ENCODE measurements at places on chromosomes 3 and 15.

DNA sequence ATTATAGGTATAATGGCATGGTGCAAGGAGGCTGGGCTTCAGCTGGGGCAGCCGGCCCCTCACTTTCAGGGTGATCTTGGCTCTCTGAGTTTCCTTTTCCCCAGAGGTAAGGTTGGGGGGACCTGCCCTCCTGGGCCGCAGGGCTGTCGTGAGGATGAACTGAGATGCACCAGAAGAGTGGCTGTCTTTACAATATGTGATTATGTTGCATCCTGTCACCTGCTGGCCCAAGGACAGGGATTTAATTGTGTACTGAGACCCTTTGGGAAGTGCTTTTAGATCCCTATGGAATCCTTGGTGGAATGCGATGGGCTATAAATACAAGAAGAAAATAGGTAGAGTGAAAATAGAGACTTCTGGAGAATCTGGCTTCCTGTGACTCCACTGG, 22.1 kb downstream of the ANAPC13 start:
- DNase-seq, result no peak

- DNase-seq, result no peak
Observed at GRCh38 chr15:100348578-100348977, 6.8 kb upstream of the ADAMTS17 start.

DNA sequence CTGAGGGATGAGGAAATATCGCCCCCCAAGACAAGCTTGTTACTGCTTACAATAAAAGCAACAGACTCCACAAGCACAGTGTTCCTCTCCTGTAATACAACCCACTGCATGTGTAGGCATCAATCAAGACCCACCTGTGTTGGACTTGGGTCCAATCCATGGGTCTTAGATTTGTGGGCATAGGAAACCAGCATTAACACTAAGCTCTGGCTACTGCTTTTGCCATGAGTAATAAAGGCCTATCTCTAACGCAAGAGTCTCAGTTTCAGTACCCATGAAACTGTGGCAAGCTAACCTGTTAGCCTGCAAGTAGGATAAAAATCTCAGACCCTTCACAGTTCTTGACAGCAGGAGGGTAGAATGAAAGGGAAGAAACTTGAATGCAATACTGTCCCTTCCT, 5.2 kb upstream of the EIF1B start:
- no peak for DNase-seq

GRCh38 chr15:70712271-70712670, 51.1 kb downstream of the UACA start:
- DNase-seq, result no peak

GRCh38 chr15:61517776-61518175, 288.7 kb upstream of the RORA start:
- peak; percentile 54 for DNase-seq

DNA sequence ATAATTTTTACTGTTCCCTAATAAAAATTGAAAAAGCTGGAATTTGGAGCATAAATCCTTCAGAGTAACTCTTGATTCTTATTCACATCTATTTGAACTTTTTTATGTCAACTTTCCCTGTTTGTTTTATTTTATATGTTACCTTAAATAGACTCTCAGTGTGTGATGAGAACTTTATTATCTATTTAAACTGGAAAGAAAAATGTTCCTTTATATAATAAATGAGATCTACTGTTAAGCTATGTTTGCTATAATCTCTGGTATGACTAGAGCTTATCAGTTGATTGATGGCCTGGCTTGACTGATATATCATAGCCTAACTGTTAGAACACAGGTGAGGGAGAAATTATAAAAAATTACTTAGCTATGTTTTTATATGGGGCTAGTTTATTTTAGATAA, 330.6 kb upstream of the EPHA6 start:
- no peak for DNase-seq

DNA sequence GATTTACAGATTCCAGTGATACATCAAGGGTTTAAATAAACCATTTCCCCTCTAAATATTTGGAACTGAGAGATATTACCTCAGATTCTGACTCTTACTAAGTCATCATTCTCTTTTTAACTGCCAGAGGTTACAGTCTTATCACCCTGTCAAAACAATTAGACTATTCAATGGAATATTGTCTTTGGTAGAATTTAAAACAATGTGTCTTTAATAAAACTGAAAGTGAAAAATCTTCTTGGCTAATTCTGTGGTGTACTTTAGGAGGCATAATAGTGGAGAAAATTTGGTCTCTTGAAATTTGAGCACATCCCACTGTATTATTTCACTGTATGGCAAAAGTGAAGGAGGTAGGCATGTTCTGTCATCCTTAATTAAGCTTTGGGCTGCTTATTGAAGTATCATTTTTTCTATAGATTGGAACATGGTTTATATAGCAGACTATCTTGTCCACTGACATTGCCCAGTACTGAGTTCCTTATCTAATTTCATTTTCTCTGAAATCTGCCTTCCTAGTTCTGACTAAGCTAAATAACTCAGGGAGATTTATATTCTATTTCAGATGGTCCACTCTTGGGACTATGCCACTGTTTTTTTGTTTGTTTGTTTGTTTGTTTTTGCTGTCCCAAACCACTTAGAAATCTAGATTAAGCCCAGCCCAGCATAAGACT, 48.0 kb upstream of the UTS2B start:
- no peak for DNase-seq

- DNase-seq, result no peak
Observed at GRCh38 chr3:158093526-158093925, 12.7 kb downstream of the SHOX2 start.

GRCh38 chr3:194817936-194818335, 132.3 kb downstream of the FAM43A start:
- DNase-seq, result no peak

- DNase-seq, result no peak
Observed at GRCh38 chr3:52118156-52118875, 35.9 kb downstream of the POC1A start.

GRCh38 chr15:59268852-59269407, 62.3 kb downstream of the LDHAL6B start:
- DNase-seq, result no peak

- DNase-seq, result peak; percentile 84
Observed at GRCh38 chr3:72044231-72044855, 259.4 kb upstream of the PROK2 start.

DNA sequence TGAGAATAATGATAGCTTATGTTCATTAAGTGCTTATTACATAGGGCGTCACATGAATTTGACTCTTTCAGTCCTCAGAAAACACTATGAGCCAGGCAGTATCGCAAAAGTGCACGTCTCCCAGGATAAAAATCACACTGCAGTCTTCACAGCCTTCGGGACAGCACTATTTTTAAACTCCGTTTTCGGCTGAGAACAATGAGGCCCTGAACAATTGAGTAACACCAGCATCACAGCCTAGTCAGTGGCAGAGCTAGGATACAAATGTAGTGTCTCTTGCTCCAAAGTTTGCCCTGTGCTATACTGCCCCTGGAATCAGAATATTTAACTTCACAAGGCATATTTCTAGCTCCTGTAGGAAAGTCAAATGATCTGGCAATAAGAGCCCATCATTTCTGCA, 852.1 kb upstream of the SEMA6D start:
- no peak for DNase-seq

DNA sequence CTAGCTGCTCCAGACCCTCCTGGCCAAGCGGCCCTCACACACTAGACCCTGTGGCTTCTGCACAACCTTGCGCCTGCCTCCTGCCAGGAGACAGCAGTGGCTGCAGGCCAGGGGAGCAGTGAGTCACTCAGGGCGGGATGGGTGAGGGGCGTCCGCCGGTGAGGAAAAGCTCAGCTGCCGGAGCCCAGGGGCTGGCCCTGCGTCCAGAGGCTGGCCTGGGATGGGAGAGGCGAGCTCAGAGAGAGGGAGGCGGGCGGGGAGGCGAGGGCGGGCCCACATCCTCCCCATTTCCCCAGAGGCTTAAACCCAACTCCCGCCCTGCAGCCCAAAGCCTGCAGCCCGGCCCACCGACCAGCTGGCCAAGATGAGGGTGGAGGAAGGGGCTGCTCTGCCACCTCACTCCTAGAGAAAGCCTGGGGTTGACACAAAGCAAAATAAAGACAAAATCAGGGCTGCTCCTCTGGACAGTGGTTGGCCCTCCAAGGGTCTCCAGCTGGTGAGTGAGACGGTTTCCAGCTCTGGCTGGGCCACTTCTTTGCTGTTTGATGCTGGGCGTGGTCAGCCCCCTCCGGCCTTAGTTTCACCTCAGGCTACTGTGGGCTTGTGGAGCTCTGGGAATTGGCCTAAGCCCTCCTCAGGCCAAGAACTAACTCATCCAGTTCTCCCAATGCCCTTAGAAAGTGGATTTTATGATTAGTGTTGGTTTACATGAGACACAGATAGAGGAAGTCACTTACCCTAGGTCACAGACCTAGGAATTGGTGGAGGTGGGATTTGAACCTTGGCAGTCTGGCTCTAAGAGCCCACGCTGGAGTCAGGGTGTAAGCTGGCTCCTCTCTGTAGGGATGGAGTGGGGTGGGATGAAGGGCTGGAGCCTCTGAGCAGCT, 50.6 kb downstream of the IQSEC1 start:
- peak; percentile 88 for DNase-seq

GRCh38 chr3:75396316-75396802, 267.8 kb upstream of the FRG2C start:
- DNase-seq, result no peak

- DNase-seq, result no peak
Observed at GRCh38 chr3:196082619-196082971, 705 bp upstream of the TFRC start.

GRCh38 chr3:127691489-127691888, 18.7 kb downstream of the ABTB1 start:
- no peak for DNase-seq

DNA sequence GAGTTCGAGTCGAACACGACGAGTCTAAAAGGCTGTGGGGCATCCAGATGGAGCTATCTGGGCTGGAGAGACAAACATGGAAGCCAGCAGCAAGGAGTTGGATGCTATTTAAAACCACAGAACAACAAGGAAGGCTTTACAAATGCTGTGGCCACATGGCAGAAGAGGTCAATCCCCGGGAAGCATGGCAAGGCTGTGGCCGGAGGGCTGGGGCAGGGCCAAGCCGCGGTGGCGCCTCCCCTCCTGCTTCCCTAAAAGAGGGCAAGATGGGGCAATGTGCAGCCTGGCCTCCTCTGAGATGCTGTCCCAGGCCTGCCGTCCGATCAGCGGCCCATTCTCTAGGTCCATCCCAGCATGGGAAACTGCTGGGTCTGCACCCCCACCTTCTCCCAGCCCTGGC, 139.1 kb downstream of the SRGAP3 start:
- DNase-seq, result no peak

- DNase-seq, result no peak
Observed at GRCh38 chr3:47581835-47582234, 3.2 kb upstream of the CSPG5 start.

GRCh38 chr3:37521429-37521828, 340.3 kb upstream of the CTDSPL start:
- no peak for DNase-seq

DNA sequence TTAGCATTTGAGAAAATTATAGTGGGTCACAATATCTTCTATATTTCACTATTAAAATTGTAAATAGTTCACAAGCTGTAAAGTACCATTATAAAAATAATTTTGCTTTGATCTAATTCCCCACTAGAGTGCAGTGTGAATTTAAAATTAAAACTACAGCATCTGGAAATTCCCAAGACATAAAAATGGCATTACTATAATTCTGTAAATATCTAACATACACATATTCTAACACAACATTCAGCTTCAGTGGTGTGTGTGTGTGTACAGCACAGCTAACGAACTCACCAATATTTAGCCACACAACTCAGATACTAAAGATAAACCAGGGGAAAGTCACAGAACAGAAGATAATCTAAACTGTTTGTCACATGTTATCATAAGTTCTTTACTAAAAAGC, 424.9 kb upstream of the ZNF385D start:
- no peak for DNase-seq

- no peak for DNase-seq
Observed at GRCh38 chr3:162077108-162077507, 580.5 kb downstream of the OTOL1 start.

DNA sequence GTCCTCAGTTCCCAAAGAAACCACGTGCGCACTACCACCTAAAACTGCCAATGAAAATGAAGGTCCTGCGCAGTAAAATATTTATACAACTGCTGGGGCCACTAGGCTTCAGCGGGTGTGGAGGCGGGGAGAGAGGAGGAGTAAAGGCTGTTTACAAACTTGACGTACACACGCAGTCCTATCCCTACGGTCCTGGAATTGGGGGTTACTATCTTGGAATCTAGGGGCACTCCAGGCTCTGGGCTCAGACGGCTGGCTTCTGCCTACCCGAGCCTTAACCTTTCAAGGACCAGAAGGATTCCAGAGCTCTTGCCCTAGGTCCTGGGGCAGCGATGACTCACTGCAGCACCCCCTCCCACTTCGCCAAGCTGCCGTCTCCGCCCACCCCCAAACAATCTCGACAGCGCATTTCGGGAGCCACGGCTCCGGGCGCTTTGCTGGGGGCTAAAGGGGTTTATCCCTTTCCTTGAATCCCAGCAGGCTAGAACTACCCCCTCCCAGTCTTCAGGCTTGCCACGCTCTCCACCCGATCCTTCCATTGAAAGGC, 3.0 kb downstream of the ADAMTS9 start:
- DNase-seq, result no peak

- no peak for DNase-seq
Observed at GRCh38 chr3:193029800-193030199, 112.1 kb upstream of the MB21D2 start.

DNA sequence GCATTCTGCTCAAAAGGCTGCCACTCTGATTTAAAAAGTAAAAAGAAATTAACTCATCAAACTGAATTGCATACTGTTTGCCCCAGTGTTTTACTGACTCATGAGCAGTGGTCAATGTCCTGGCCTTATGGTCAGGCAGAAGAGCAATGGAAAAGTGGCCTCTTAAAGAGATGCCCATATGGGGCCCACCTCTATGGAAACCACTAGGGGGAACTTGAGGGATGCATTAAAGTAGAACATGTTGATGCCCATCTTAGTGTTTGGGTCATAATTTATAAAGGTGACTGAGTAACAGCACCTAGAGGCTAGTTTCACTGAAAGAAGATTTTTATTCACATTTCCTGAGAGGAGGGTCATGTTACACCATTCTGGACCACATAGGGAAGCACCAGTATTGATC, 66.5 kb upstream of the RNU6-1 start:
- DNase-seq, result no peak

DNA sequence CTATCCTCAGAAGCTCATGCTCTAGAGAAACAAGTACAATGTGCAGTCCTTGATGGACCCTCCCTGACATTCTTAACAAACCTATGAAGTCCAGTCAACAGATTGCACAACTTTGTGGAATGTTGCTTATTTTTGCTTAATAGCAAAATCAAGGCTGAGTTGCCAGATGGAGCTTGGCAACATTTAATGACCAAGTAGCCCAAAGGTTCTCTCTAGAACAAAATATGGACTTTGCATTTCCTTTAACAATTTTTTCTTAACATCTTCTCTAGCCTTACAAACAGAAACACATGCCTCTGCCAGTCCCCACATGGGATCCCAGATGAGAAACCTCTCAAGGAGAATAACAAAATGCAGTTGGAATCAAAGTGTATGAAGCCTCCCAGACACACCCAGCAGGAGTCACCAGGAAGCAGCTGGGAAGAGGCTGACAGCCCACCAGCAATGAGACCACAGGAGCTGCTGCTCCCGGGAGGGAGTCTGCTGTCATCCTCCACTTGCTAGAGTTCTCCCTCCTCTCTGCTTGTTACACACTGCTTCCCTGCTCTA, 422.5 kb upstream of the CDIN1 start:
- peak; percentile 16 for DNase-seq

Measured in trophoblast cell (in vitro differentiated cells and primary cell).